ENCODE measurements at places on chromosomes 4 and X.

- DNase-seq, result no peak
Measured at GRCh38 chr4:181855307-181855706, 387.9 kb upstream of the TENM3 start.

DNA sequence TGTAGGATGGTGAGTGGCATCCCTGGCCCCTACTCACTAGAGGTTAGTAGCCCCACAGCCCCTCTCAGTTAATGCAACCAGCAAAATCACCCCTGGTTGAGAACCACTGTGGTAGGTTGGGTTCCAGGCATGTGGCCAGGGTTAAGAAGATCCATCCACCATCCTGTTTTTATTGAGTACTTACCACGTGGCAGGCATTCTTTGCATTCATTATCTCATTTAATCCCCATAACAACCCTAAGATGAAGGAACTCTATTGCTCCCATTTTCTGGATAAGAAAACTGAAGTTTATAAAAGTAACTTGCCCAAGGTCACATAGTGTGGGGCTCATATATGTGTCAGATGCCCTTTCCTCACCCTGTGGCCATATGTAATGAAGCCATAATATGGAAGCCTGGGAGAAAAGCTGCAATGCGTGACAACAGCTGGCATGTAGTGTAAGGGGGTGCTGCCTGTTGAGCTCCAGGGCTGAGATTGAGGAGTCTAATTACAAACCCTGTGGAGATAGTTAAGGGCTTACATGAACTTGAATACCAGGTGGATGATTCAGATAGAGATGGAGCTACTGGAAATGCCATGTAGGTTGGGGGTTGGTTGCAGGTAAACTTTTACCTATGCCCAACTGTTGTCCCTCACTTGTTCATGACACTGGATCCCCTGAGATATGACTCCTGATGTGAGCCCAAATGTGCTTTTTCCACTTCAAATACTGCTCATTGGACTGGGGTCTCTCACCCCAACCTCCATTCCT is 100.2 kb upstream of the PGRMC2 start:
- DNase-seq, result no peak

DNA sequence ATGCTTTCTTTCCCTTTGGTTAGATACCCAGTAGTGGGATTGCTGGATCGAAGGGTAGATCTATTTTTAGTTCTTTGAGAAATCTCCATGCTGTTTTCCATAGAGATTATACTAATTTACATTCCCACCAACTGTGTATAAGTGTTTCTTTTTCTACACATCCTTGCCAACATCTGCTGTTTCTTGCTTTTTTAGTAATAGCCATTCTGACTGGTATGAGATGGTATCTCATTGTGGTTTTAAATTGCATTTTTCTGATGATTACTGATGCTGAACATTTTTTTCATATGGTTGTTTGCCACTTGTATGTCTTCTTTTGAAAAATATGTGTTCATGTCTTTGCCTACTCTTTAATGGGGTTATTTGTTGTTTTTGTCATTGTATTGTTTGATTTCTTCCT is 6.6 kb upstream of the AGA start:
- DNase-seq, result no peak

DNA sequence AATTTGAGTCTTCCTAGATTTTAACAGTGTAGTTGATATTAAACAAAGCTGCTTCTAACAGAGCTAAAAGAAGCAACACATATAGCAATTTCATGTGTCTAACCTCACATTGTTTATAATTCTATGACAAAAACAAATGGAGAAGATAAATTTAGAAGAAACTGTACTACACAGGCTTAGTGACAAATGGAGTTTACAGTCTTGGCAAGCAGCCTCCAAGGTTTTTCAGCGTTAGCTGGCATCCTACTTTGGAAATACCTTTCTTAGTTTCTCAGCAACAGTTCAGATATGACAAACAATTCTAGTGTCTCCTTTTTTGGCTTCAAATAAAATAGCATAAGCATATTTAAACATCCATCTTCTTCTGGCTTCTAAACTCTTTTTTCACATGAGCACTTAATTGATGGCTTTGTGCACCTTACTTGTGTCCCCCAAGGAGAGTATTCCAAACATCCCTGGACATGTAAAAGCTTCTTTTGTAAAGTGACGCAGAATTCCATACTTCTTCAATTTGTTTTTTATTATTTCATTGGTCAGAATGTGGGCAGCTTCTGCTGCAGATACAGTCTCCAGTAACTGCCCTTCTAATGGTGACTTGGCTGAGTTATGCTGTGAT is 249.8 kb downstream of the ANTXR2 start:
- DNase-seq, result no peak

DNA sequence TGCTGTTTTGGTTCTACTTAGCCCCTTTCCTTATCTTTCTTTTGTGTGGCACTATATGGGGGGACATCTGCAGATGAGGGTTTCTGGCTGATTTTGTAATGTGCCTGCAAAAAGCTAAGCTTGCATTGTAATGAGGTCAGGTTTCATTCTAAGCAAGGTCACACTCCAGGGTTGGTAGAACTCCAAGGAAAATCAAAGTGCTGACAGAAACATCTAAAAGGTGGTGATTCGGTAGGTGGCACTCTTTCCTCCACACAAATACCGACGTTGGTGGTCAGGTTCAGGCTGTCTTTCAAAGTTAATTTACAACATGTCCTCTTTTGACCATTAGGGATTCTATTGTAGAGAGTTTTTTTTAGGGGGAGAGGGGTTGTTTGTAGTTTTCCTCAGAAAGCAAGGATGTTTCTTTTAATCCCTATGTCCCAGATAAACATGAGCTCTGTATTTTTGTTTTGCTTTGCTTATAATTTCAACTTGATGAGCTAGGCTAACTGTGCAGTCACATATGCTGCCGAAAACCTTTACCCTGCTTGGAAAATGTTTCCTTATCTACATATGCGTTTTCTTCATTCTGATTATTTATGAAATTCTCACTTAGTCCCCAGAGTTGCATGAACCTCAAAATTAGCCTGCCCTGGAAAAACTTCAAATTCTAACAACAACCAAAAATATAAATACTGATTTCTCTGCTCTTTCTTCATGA is 434.2 kb downstream of the PPARGC1A start:
- DNase-seq, result no peak

DNA sequence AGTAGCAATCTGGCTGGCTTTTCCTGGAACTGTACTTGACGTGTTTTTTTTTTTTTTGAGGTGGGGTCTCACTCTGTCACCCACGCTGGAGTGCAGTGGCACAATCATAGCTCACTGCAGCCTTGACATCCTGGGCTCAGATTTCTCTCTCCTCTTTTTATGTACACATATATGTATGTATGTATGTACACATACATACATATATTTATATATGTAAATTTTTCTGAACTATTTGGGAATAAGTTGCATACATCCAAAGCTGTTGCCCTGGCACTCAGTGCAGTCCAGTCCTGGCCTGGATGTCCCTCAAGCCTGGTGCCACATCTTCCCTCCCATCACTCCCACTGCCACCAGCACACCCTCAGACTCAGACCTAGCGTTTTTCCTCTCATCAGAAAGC is 89.0 kb upstream of the SHISA3 start:
- no peak for DNase-seq

GRCh38 chrX:3627594-3627993 is 85.9 kb downstream of the PRKX start:
- DNase-seq, result no peak

DNA sequence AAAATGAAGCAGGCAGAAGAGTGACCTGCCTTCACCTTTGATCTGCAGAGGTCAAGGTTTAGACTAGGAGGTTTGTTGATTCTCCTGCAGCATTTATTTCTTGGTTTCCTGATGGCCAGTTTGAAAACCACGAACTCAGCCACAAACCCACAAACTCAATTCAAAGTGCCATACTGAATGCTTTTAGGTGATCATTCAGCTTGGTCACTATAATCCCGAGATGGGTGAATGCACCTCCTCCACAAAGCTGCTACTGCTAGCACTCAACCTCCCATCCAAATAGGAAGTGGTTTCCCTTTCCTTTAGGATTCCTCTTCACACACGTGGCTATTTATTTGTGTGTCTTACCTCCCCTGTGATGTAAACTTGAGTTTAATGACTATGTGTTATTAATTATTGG is 225.2 kb downstream of the MID1 start:
- no peak for DNase-seq

GRCh38 chr4:14871676-14872430 is 130.4 kb upstream of the CPEB2 start:
- peak; percentile 59 for DNase-seq

DNA sequence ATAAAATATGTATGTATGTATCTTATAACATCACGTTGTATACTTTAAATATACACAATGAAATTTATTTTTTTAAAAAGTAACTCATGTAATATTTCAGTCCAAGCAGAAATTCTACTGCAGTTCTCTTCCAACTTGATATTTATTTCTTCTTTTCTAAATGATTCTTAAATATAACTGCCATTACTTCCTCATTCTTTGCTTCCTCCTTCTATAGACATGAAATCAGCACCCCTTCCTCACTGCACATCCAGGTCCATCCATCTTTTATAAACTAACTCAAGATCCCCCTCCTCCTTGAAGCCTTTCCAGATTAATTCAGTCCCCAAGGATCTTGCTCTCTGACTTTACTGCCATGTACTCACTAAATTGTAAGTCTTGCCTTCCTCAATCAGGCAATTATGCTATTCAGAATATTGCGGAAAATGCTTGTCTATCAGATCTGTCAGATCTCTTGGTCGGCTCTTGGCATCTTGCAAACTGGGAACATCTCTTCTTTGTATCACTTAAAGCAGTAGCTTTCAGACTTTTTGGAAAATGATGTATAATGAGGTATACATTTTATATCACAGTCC is 3.7 kb downstream of the GPRIN3 start:
- no peak for DNase-seq
